ENCODE measurements at places on chromosomes 5 and 9. TPM values are rescaled to one million over a fixed set of nuclear protein-coding genes. Genes with fewer than 3 reads are reported as not detected.

The PRLR gene
- polyA plus RNA-seq = 0.15 TPM

The TAS2R1 gene
- polyA plus RNA-seq = not detected

The CNTRL gene
- polyA plus RNA-seq = 16.4 TPM

The RXRA gene
- polyA plus RNA-seq = 38.0 TPM

The NSUN2 gene
- polyA plus RNA-seq = 49.2 TPM

The NDUFS6 gene
- 69.9 TPM for polyA plus RNA-seq

The FEM1C gene
- 23.0 TPM for polyA plus RNA-seq

The CAPSL gene
- not detected for polyA plus RNA-seq

The FAXDC2 gene
- 17.8 TPM for polyA plus RNA-seq

The CDH18 gene
- polyA plus RNA-seq = 7.8 TPM

The GFI1B gene
- 0.56 TPM for polyA plus RNA-seq

The ZCCHC10 gene
- polyA plus RNA-seq = 21.4 TPM

The IRGM gene
- polyA plus RNA-seq = 0.35 TPM

The DIRAS2 gene
- 1.1 TPM for polyA plus RNA-seq

The PCDHAC2 gene
- polyA plus RNA-seq = 2.0 TPM

The PCSK5 gene
- 11.3 TPM for polyA plus RNA-seq

- no peak for DNase-seq
These were observed 865.0 kb downstream of the NR2F1-AS1 start for GRCh38 chr5:92715946-92716520.

GRCh38 chr9:71781391-71781790 is 13.1 kb upstream of the CEMIP2 start:
- DNase-seq = no peak

DNA sequence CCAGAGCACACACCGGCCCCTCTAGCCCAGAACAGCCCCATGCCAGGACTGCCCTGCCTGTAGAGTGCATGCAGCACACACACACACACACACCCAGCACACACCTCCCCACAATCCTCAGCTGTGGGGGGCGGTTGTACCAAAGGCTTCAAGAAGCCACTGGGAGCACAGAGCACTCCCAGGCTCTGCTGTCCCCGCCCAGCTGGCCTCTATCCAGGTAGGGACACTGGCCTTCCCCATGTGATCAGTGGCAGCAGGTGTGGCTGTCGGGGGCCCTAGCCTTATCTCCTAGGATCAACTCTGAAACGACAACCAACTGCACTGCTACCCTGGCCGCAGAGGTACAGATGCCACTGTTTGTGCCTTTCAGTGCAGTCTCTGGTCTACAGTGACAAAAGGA is 2.0 kb downstream of the ANAPC2 start:
- no peak for DNase-seq

GRCh38 chr5:96292582-96293247 is 140.3 kb downstream of the PCSK1 start:
- no peak for DNase-seq

GRCh38 chr9:74497748-74498620 is 849 bp downstream of the RORB start:
- DNase-seq = no peak

- no peak for DNase-seq
These were observed 11.8 kb upstream of the MRNIP start for GRCh38 chr5:179870403-179870903.

GRCh38 chr5:53882676-53883031 is 322.2 kb downstream of the NDUFS4 start:
- DNase-seq = no peak

DNA sequence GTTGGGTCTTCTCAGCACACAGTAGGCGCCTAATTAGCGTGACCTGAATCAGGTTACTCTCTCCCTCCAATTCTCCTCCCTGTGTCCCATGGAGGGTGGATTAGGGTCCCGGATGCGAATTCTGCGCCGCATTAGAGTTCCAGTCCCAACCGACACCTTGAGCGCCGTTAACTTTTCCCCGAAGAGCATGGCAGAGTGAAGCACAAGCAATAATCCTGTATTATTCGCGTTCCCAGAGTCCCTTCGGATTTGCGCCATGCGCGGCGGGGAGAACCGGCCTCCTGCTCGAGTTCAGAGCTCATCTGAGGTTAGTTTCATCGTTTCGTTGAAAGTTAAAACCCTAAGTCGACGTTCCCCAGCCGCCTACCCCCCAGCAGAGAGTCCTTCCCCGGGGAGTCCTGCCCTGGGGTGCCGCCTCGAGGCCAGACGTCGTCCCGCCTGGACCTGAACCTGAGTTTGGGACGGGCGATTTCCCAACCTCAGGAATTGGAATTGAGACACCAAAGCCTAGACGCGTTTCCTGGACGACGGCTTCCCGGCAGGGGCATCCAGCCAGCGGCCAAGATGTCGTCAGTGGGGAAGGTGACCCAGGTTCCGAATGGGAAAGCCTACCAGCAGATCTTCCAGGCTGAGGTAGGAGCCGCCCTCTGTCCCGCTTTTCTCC is at the start of gene CCDC180:
TSS of gene CCDC180 (plus strand) at position 160 of the 664 bp plus-strand sequence. CDS start at position 565, 405 bp downstream.
- DNase-seq = peak; percentile 56

DNA sequence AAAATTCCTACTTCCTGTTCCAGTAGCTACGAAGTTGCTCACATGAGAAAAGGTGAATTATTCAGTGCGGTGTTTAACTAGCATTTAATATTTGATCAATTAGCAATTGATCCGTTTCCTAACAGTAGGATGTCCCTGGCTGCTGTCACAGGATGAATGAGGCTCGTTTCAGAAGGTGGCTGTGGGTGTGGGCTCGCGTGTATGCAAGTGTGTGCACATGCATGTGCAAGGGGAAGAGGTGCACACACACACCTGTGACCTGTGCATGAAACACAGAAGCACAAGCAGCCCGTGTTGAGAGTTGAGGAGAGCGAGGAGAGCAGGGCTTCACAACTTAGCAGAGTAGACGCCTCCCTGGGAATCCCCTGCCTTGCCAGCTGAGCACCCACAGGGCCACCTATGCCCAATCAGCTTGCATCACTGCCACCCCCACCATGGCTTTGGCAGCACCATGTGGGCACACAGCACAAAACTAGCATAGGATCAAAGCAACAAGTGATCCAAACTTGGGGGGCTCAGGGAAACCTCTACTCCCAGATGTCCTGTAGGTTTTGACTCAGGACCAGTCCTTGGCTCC is 107.2 kb downstream of the C5orf15 start:
- no peak for DNase-seq

DNA sequence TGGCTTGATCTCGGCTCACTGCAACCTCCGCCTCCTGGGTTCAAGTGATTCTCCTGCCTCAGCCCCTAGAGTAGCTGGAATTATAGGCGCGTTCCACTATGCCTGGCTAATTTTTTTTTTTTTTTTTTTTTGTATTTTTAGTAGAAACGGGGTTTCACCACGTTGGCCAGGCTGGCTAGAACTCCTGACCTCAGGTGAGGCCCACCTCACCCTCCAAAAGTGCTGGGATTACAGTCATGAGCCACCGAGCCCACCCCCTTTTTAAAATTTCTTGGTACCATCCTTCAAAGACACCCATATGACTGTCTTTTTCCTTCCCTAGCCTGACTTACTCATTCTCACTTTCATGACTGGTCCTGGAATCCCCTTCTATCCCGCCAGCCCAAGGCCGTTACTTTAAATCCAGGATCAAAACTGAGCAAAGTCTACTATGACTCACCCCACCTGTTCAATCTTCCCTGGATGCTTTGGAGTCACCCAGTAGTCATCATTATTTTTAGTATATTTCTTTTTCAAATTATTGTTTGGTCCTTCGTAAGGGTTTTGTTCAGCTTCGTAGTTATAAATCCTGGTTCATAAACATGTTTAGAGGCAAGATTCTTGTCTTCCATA is 1.2 kb upstream of the TBCA start:
- DNase-seq = no peak

GRCh38 chr9:33130961-33131789 is 36.0 kb downstream of the B4GALT1 start:
- no peak for DNase-seq

- no peak for DNase-seq
These were observed 303.8 kb upstream of the WWC1 start for GRCh38 chr5:167987490-167988280.

DNA sequence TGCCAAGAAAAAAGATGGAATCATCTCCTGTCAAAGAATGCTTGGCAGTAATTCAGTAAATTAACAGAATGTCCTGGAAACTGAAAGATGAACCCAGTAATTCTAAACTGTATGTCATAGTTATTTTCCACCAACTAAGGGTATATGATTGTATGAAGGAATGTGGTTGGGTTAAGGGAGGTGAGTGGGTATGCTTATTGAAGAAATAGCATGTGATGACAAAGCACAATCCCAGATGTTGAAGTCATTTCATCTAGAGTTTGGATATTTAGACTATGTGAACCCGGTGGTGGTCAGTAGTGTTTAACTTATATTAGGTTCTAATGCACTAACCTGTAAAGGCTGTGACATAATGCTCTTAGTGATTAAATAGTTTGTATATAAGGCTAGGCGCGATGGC is 87.3 kb downstream of the CDKN2A start:
- no peak for DNase-seq

GRCh38 chr9:95079461-95079860 is 238.0 kb downstream of the FANCC start:
- no peak for DNase-seq

- no peak for DNase-seq
These were observed 109.4 kb upstream of the LMX1B start for GRCh38 chr9:126504086-126504976.

GRCh38 chr9:33620738-33621439 is 96.8 kb downstream of the ANKRD18B start:
- DNase-seq = peak; percentile 45

DNA sequence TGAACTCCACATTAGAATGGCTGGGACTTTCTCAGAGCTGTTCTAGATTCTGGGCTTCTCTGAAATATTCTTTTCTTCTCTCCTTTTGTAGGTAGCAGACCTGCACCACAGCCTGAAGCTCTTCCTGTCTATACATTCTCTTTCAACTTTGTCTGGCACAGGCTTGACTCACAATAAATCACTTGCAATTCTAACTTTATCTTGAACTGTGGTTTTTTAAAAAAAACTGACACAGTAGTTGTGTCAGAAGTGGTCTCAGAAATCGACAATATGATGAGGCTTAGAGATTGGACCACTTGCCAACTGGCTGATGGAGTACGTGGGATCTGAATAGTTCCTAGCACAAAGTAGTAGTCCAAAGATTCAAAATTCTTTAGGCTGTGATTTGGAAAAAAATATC is 24.1 kb upstream of the CDH9 start:
- DNase-seq = no peak

DNA sequence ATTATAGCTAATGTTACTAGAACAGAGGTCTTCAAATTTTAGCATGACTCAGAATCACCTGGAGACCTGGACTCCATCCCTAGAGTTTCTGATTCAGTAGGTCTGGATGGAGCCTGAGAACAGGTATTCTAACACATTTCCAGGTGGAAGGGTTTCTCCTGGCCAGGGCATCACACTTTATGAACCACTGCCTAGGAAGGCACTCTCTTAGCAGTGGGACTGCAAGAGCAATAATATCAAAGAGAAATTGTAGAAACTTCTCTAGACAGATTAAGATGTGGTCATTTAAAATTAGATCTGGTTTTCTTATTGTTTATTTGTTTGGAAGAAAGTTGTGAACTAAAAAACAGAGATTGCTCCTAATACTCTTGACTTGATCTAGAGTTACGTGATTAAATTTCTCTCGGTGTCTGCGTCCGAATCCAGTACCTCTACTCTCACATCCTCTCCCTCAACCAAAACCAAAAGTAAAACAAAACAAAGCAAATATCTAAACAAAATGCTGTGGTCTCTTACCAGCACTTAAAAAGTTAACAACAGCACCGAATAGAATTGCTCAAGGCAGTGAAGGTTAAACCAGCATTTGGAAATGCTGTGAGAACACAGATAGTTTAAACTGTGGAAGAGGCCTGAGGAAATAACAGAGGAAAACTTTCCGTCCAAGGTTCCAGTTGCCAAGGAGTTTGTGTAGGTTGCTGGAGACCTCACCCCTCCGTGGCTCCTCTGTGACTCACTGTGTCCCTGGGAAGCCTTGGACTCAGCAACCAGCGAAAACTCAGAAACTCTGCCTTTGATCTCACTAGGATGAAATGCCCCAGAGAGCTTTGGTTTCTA is 193.4 kb downstream of the ARRDC3 start:
- DNase-seq = peak; percentile 86

GRCh38 chr9:27394154-27394825 is 97.3 kb upstream of the EQTN start:
- DNase-seq = no peak

- DNase-seq = no peak
These were observed 348.0 kb downstream of the SEMA5A start for GRCh38 chr5:9197881-9198260.

GRCh38 chr9:21993893-21994555 is at the start of gene CDKN2A:
Gene CDKN2A, minus strand, starts transcription at chr9:21994392.
- no peak for DNase-seq

GRCh38 chr5:13956471-13956870 is 12.0 kb upstream of the DNAH5 start:
- DNase-seq = no peak

- no peak for DNase-seq
These were observed 13.5 kb downstream of the DUSP1 start for GRCh38 chr5:172757394-172758010.

GRCh38 chr5:1134478-1134877 is 22.6 kb upstream of the SLC12A7 start:
- no peak for DNase-seq

DNA sequence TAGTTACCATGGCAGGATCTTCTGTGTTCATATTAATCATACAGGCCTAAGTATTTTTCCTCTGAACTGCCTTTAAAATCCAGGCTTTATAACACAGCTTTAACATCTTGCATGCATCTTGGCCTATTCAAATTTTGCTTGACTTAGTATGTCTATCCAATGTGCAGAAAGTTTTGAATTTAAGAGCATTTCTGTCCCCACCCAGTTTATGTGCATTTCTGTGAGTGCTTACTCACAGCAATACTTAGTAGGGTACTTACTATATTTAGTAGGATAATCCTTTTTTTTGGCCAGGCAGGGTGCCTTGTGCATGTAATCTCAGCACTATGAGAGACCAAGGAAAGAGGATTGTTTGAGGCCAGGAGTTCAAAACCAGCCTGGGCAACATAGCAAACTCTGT is 18.0 kb downstream of the UHRF2 start:
- no peak for DNase-seq

- DNase-seq = no peak
These were observed 82.5 kb downstream of the ESM1 start for GRCh38 chr5:54902791-54903473.

DNA sequence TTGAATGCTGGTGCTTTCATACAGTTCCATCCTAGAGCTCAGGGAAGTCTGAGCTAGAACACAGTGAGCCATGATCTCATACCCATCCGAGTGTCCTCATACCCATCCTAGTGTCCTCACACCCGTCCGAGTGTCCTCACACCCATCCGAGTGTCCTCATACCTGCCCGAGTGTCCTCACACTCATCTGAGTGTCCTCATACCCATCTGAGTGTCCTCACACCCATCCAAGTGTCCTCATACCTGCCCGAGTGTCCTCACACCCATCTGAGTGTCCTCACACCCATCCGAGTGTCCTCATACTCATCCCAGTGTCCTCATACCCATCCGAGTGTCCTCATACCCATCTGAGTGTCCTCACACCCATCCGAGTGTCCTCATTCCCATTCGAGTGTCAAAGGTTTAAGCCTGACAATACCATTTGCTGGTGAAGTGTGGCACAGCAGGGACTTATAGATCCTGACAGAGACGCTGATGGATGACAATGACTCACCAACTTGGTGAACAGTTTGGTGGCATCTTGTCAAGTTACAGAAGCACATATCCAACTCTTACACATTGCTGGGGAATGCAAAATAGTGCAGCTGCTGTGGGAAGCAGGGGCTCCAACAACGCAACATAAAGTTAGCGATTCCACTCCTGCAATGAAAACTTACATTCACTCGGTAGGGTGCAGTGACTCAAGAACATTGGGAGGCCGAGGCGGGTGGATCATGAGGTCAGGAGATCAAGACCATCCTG is 77.0 kb upstream of the COL5A1 start:
- no peak for DNase-seq

GRCh38 chr9:109273869-109274268 is 47.0 kb downstream of the EPB41L4B start:
- no peak for DNase-seq

Measured in hindlimb muscle (tissue), 1 donor.